Eye (tissue), 1 donor: ENCODE measurements at places on chromosomes 1 and 21.
A peak's percentile ranks its signal among the peaks of the same experiment; 100 is the strongest.

DNA sequence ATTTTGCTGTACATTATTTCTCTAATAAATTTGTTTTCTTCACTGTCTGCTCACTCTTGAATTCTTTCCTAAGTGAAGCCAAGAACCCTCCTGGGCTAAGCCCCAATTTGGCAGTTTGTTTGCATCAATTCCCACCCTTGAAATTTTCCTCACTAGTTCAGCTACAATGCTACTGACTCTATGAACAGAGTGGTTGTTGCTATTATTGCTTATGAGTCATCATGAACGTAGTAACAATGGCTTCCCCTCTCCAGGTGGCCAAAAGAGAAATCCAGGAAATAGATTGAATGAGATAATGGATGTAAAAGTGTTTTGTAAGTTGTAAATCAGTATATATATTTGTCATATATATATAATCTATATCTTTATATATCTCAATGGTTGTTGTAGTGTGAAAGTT is 193.0 kb downstream of the URB2 start:
- DNase-seq, result no peak

- DNase-seq, result peak; percentile 51
Observed at GRCh38 chr1:23528250-23528978, 2.6 kb downstream of the E2F2 start.

- DNase-seq, result no peak
Observed at GRCh38 chr21:37528150-37528937, 161.8 kb downstream of the DYRK1A start.

DNA sequence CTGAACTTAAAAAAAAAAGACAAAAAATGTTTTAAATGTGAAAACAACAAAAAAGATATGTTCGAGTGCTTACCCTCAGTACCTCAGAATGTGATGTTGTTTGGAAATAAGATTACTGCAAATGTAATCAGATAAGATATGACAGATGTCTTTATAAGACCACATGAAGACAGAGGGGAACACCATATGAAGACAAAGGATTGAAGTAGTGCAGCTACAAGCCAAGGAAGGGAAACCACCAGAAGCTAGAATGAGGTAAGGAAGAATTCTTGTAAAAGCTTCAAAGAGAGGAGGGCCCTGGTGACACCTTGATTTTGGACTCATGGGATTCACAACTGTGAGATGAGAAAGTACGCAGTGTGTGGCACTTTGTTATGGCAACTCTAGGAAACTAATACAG is 15.4 kb downstream of the ASB17 start:
- no peak for DNase-seq

DNA sequence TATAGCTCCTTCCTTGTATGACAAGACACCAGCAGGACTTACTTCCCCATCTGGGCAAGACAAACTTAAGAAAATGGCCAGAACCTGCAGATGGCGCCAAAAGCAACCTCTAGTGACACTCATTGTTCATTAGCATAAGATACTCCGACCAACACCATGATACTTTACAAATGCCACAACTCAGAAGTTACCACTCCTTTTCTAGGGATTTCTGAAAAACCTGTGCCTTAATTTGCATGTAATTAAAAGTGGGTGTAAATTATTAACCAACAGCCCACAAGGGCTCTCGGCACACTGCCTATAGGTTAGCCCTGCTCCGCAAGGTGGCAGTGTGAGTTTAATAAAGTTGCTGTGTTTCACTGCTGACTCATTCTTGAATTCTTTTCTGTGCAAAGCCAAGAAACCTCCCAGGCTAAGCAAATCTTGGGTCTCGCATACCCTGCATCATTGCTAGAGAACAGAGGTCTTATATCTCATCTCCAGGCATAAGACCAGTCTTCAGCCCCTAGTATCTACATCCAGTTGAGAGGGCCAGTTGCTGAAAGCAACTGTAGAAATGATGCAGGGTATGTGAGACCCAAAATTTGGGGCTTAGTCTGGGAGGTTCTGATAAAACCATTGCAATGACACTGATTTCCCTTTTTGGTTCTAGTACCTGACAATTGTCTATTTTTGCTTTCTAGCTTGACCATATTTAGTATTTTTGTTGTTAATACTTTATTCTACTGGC is 86.4 kb downstream of the FAF1 start:
- peak; percentile 43 for DNase-seq

- no peak for DNase-seq
Observed at GRCh38 chr1:101706366-101706765, 290.4 kb downstream of the OLFM3 start.

DNA sequence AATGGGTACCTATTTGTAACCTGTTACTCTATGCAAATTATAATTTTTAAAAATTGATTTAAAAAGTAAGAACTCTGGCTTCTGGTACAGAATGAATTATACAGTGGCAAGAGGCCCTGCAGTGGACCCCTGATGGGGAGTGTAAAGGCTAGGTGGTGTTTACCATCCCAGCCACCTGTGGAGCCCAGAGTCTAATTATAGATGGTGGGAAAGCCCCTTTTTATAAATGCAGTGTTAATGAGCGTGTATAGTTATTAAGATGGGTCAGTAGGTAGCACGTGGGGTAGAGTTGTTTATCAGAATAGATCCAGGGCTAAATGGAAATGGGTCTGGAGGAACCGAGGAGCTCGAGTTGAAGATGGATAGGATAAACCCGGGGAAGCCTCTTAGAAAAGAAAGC is 13.9 kb upstream of the PRELP start:
- no peak for DNase-seq

GRCh38 chr1:26289158-26290059 is 9.5 kb downstream of the SH3BGRL3 start:
- DNase-seq, result peak; percentile 55

DNA sequence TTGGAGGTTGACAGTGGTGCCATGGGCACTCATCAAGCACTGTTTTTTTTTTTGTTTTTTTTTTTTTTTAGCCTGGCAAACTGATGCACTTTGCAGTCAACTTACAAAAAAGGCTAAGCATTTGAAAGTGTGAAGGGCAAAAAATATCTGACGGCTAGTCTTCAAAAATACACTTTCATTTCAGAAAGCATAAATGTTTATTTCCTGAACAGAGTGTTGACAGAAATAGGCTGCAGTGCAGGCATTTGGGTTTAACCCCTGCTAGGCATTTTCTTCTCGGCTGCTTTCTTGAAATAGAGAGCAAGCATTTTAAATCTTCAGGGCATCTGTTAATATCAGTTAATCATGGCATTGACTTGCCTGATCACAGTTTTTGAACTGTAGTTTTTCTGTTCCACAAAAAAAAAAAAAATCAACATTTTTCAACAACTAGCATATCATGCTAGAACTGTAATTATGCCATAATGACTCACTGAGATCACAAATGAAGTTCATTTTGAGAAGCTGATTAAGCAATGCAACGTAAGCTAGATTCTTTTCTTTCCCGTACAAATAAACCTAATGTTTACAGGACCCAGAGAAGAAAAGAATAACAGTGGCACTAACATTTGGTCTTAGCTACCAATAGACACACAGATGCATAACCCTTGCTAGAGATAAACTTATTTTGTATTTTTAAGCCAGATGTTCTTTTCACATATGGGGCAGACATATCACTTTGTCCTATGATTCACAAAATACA is 100.4 kb upstream of the USH2A start:
- no peak for DNase-seq

- no peak for DNase-seq
Observed at GRCh38 chr1:20302108-20302471, 11.4 kb downstream of the VWA5B1 start.

- DNase-seq, result no peak
Observed at GRCh38 chr1:214859647-214860046, 222.9 kb upstream of the KCNK2 start.

- DNase-seq, result peak; percentile 72
Observed at GRCh38 chr1:54331091-54331772, 75.0 kb downstream of the SSBP3 start.

GRCh38 chr1:217273866-217274265 is 357.0 kb downstream of the GPATCH2 start:
- no peak for DNase-seq

DNA sequence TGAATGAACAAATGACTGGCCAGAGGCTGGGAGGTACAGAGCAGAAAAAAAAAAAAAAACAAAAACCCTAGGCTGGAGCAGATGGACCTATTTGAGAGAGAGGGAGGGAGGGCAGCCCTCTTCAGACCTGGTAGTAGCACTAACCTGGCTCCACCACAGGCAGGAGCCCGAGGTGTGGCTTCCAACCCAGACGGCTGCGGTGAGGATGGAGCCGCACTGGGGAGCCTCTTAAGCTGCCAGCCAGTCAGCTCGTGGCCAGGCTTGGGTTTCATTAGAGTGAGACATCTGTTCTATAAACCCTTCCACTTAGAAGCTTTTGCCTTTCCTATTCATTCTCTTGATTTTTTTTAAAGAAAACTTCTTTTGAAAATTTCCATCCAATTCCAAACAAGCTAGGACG is 16.8 kb downstream of the LGR6 start:
- DNase-seq, result peak; percentile 45

DNA sequence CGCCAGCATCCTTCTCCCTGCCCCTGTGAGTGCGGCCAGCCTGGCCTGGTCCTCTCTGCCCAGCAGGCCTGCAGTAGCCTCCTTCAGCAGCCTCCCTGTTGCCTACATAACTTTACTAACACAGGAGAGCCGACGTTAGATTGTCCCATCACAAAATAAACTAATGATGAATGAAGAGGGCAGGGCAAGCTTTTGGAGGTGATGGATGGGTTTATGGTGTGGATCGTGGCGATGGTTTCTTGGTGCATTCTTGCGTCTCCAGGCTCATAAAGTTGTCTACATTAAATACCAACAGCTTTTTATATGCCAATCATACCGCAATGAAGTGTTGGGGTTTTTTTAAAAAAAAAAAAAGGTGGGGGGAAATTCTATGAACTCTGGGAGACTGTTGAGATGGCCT is 164.5 kb downstream of the PRDM16 start:
- DNase-seq, result no peak

- DNase-seq, result no peak
Observed at GRCh38 chr1:223708001-223708359, 4.4 kb upstream of the CAPN2 start.

- DNase-seq, result no peak
Observed at GRCh38 chr1:30664103-30664755, 59.2 kb downstream of the MATN1 start.

DNA sequence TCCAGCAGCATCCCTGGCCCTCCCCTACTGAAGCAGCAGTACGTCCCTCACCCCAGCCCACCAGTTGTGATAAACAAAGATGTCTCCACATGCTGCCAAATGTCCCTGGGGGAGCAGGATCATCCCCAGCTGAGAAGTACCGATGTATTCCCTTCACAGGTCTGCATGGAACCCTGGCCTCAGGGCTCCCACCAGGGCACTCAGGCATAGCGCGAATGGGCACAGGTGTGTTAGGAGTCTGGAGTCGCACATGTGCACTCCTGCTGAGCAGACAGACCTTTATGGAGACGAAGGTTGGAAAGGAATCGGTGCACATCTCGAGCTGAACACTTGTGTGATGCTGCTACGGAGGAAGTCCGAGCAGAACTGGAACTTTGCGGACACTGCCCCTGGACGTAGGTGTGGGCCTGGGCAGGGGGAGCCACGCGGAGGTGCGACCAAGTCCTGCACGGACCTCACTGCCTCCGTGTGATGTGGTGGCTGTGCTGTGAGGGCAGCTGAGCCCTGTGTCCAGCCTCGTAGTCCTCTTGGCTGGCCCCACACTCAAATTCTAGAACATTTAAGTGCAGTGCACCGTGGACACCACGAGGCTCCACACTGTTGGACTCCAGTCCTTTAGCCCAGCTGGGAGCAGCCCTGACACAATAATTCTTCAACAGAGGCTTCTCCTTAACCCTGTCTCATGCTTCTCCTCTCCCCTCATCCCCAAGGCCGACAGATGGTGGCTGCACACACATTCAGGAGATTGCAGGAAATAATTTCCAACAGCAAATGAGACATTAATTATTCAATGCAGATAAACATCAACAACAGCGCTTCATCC is 43.4 kb downstream of the RSPH1 start:
- DNase-seq, result no peak

DNA sequence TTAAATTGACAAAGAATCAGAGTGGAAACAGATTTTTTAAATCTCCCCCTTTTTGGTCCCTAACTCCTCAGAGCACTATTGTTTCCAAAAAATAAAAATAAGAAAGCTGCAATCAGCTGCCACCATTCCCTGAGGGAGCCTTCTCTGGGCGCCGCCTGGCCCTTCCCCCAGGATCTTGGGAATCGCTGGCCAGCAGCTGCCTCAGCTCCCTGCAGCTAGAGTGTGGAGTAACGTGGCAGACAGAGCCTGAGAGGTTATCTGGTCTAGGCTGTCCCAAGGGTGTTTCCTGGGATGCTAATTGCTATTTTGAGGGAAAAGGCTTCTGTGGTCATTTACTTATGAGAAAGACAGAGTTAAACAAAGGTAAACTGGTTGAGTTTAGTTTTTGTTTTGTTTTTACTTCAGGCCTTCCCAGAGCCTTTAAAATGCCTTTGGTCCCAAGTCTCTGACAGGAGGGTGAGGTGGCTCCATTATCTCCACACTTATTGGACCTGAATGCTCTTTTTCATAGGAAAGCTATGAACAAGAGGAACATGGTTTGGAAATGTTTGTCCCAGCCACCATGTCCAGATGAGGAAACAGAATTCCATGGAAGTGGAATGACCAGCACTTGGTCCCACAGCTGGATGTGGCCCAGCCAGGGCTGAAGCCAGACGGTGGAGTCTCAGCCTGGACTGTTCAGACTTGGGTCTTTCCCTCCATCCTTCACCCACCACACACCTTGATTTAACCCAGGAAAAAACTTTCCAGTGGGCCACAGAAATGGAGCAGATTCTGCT is 14.1 kb upstream of the KIAA1614 start:
- DNase-seq, result peak; percentile 73

DNA sequence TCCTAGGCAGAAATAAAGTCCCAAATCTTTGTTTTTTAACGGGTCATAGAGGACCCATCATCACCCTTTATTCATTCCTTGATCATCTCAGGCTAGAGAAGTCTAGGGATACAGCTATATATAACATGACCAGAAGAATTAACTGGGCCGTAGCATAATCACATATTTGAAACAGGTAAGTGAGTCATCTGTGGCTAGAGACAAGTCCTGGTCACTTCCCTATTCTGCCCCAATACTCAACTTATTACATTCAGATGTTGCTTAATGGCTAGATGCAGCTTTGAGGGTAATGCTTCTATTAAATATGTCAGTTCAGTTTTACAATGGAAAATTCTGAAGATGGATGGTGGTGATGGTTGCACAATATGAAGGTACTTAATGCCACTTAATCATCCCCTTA is 47.0 kb downstream of the EXO1 start:
- no peak for DNase-seq

GRCh38 chr21:36803051-36803645 is 104.2 kb downstream of the SIM2 start:
- no peak for DNase-seq

GRCh38 chr21:26388731-26389231 is 184.3 kb downstream of the CYYR1 start:
- peak; percentile 68 for DNase-seq

- no peak for DNase-seq
Observed at GRCh38 chr1:96425382-96426129, 296.0 kb upstream of the PTBP2 start.
